T-helper 2 cell treated with Interferon-gamma antibody and Interleukin-4, amounts not matched to agents 5 μg/mL and 100 μg/mL, for 36 hours (primary cell): ENCODE measurements at places on chromosomes 16 and 17.

- no peak for DNase-seq
Observed at GRCh38 chr16:86046026-86046425, 147.1 kb downstream of the IRF8 start.

GRCh38 chr17:7716901-7717755 lies at the start of gene DNAH2:
TSS of gene DNAH2 (plus strand) at chr17:7717744. CDS start at chr17:7719735, 1,991 bp downstream.
- DNase-seq = peak; percentile 40

- DNase-seq = no peak
Observed at GRCh38 chr17:48231995-48232959, 124.7 kb downstream of the SNX11 start.

GRCh38 chr17:42387661-42388380 lies 421 bp downstream of the STAT3 start:
- DNase-seq = peak; percentile 44

GRCh38 chr16:24130494-24131085 lies 125.5 kb upstream of the CACNG3 start:
- no peak for DNase-seq

GRCh38 chr17:63445571-63445953 lies 544 bp downstream of the CYB561 start:
- DNase-seq = peak; percentile 23

GRCh38 chr17:32755045-32755805 lies 121.7 kb downstream of the MYO1D start:
- no peak for DNase-seq

DNA sequence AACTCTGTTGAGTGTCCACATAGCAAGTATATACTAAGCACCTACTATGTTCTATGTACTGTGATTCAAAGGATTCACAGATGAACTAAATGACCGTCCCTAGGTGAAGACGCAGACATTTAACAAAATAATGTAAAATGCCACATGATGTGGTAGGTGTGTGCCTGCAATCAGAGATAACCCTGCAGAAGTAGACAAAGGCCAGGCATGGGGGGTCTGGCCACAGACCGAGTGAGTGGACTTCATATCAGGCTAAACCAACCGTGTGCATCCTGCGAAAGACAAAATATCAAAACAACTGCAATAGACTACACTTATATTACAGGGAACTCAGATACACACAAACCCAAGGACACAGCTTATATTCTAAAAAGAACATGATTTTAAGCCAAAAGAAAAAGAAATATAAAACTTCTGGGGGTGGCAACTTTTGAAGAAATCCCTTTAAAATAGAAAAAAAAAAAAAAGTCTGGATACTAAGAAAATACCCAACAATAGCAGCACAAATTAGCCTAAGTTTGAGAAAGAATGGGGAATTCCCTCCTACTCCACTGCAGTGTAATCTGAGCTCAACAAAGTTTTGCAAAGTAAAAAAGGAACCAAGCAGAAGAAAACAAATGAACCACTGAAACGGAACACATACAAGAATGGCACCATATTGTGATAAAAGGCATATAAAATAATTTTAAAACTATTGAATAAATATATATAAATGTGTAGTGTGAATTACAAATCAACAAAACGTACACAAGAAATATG lies 12.3 kb downstream of the HSDL1 start:
- DNase-seq = no peak

GRCh38 chr16:72877374-72878028 lies 170.4 kb downstream of the ZFHX3 start:
- peak; percentile 4 for DNase-seq

DNA sequence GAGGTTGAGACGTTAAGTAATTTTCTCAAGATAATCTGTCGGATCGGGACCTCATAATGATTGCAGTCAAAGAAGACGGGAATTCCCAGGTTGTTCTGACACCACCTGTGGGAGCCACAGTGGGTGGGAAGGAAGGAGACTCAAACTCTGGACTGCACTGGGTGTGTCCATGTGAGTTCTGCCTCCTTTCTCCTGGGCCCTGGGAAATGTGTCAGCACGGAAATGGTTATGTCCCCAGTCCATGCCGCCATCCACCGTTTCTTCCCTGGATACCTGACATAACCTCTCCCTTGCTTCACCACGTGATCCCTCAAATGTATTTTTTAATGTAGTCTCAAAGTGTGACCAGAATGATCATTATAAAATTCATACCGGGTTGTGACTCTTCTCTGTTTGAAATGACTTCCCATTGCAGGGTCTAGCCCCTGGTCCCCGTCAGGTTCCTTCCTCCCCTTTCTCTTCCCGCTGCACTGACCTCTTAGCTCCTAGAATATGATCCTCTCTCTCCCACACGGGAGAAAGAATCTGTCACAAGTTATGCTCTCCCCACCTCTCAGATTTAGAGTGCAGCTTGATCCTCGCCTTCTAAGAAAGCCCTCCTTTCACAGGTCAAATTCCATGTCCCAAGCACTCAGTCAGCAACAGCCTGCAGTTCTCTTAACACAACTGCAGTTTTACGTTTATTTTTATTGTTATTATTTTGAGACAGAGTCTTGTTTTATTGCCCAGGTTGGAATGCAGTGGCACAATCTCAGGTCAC lies 820.0 kb upstream of the EEF2KMT start:
- no peak for DNase-seq

DNA sequence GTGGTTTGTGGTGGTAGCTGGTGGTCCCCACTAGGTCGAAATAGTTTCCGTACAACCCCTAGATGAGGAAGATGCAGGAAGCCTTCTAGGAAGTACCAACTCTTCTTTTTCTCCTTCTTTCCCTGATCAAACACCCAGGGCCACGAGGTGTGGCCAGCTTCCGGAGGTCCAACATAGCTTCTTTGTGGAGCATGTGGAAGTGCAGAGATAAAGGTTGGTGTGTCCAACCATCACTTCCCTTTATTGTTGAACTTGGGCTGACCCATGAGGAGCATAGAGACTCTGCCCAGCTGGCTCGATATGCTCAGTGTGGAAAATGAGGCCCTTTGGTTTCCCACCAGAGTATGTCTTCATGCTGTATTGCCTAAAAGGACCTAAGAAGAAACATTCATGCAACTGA lies 6.3 kb upstream of the RGS9 start:
- DNase-seq = no peak

- no peak for DNase-seq
Observed at GRCh38 chr17:47230864-47231263, 21.7 kb downstream of the MYL4 start.

- no peak for DNase-seq
Observed at GRCh38 chr17:47220531-47220999, 11.4 kb downstream of the MYL4 start.

GRCh38 chr17:48612854-48613691 lies 2.0 kb downstream of the HOXB8 start:
- DNase-seq = no peak

- no peak for DNase-seq
Observed at GRCh38 chr17:53475002-53475401, 347.7 kb upstream of the KIF2B start.

GRCh38 chr17:40069751-40070708 lies 7.3 kb downstream of the THRA start:
- DNase-seq = no peak

- DNase-seq = no peak
Observed at GRCh38 chr16:89061590-89062380, 31.9 kb upstream of the ACSF3 start.
